Retina (tissue), 1 donor: ENCODE measurements at places on chromosomes 12 and 14.

DNA sequence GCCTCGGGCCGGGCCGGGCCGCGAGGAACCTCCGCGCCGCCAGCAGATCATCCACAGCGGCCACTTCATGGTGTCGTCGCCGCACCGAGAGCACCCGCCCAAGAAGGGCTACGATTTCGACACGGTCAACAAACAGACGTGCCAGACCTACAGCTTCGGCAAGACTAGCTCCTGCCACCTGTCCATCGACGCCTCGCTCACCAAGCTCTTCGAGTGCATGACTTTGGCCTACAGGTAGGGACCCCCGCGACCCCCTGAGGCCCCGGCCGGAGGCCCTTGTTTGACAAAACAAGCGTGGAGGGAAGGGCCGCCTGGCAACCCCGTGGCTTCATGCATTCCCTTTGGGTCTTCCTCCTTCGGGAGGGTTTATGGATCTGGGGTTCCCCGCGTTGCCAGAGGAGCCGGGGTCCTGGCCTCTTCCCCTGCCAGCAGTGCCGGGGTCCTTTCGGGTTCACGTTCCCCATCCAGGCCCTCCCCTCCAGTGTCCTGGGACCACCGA lies 526 bp downstream of the MLXIP start:
- peak; percentile 71 for DNase-seq

DNA sequence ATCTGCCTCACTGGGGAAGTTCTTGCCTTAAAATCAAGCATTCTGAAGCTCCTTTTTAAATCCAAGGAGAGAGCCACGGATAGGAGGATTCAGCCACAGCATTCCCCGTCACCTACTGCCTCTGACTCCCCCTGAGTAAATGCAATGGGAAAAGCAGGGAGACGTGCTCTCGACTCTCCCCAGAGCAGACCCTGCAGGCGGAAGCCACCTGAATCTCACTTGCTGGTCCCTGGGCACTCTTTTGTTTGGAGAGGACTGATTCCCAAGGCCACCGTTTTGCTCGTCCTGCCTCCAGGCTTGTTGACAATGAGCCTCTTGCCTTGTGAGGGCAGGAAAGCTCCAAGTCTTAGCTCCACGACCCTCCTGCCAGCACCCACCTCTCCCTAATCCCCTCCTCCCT lies 204.5 kb downstream of the SLC15A4 start:
- DNase-seq: no peak

DNA sequence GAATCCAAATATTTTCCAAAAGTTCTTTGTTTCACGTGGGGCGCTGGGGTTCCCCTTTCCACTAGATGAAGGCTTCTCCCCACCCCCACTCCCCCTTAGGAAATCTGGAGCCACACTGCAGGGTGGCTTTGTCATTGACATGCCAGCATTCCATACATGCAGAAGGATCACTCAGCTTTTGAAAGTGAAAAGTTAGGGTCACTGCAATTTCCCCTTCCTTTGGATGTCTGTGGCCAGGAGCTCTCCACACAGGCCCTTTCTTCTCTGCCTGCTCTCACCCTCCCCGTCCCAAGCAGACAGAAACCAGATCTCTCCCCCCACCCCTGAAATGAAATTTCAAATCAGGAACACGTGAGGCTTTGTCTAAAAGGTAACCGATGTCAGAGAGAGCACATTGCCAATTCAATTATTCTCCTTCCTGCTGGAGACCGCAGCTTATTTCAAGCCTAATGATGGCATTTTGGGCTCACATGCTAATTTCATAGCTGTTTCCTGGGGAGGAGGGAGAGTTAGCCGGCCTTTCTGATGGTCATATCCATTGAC lies 153.9 kb upstream of the RFLNA start:
- no peak for DNase-seq

DNA sequence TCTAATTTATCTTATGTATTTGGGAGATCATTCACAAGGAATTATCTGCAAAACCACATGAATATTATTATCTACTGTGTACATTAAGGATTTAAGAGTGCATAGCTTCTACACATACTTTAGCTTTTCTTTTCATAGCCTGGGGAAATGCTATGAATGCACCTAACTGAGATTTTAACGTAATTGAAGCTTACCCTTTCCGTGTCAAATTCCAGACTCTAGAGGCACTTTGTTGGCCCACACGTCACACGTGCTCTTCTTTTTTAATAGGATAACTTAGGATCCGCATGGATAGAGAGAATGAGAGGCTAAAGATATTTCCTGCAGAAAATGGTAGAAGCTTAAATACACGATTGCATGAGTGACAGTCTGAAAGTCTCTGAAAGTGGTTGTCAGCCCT lies 481.1 kb downstream of the PCNX1 start:
- no peak for DNase-seq

- DNase-seq: no peak
These were observed 113.5 kb upstream of the EGLN3 start for GRCh38 chr14:34064349-34064748.

DNA sequence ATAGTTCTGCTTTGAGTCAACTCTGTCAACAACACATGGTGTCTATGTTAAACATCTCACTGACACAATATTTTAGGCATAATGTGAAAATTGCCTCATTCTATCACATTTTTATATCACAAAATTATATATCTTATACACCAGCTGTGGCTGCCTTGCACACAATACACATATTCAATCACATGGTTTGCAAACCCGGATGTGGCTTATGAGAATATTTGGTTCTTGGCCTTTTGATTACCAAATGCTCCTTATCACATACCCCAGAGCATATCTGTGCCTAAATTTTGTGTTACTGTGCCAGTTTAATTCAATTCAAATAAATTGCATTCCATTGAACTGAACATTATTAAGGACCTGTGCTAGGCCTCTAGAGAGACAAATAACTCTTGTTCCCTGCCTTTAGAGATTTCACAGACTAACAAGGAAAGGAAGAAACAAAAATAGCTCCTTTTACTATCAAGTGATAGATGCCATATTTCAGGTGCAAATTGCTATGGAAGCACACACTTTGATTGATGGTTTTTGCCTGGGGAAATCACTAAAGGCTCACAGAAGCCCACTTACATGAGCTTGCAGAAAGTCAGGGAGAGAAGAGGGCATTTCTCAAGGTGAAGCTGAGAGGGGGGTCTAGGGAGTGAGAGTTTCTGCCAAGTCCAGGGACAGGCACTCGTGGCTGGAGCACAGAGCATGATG lies 63.4 kb downstream of the PPP1R36 start:
- DNase-seq: no peak

DNA sequence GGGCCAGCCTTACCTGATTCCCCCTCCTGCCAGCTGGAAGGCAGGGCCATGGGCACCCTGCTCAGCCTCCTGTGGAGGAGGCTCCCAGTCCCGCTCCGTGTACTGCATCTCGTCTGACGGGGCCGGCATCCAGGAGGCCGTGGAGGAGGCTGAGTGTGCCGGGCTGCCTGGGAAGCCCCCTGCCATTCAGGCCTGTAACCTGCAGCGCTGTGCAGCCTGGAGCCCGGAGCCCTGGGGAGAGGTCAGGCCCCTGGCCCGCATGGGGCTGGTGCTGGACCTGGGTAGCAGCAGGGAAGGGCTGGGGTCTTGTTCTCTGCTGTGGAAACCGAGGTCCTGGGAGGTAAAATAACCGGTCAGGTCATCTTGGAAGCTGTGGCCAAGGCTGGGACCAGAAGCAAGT lies 16.4 kb downstream of the PAPLN start:
- DNase-seq: no peak

- no peak for DNase-seq
These were observed 72.3 kb downstream of the CRADD start for GRCh38 chr12:93749515-93749914.

- DNase-seq: no peak
These were observed 1.2 kb downstream of the MYH6 start for GRCh38 chr14:23406725-23407355.

- DNase-seq: no peak
These were observed 257.3 kb upstream of the LRFN5 start for GRCh38 chr14:41349289-41349910.

GRCh38 chr14:30252151-30252550 lies 306.8 kb upstream of the G2E3 start:
- DNase-seq: no peak

DNA sequence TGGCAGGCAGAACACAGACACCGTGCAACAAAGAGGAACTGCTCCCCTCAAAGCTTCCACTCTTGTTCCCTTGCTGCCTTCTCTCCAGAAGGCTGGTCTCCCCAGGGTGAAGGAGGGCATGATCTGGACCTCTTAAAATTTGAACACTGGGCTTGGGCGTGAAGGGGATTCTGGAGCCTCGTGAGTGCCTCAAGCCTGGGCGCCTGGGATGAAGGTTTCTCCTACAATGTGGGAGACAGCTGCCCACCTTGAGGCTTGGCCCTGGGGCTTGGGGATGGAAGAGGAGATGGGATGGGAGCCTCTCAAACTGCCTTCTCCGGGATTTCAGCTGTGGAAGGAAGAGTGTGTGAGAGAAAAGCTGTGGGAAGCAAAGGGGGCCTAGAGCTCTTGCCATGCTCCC lies 7.8 kb upstream of the RIN3 start:
- no peak for DNase-seq

GRCh38 chr12:104280717-104281458 lies 22.7 kb upstream of the EID3 start:
- DNase-seq: no peak

GRCh38 chr14:45028107-45028626 lies 55.7 kb upstream of the PRPF39 start:
- no peak for DNase-seq

GRCh38 chr12:62686938-62687337 lies 220.3 kb downstream of the MON2 start:
- no peak for DNase-seq

DNA sequence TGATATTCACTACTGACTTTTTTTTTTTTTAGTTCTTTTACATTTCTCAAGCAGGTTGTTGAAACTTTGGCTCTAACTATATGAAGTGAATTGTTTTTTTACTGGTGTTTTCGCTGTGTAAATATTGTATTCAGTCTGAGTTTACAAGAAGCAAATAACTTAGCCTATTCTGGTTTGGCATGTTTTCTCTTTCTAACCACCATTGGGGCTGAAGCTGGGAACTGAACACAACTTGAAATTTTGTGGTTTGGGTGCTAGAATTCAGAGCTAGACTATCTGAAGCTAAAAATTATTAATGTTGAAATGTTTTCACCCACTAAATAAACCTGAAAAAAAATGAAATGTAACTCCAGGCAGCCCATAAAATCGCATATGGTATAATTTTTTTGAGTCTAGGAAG lies 37.2 kb downstream of the RAD51B start:
- no peak for DNase-seq

DNA sequence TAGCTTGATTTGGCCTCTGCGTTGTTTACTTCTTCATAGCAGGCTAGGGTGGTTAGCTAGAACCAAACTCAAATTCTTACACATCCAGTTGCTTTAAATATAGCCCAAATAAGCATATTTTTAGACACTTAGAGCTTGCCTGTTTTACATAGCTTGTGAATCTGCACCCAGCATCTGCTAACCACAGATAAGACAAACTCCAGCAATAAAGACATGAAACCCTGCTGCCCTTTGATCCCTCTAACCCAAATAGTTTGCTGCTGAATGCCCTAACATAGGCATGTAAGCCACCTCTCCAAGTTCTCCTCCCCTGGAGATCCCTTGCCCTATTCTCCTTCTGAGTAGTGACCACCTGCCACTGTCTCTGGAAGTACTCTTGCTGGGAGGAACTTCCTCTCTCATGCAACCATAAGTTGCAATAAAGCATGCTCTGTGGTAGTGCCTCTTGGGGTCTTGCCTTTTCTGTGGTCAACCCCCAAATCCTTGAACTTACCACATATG lies 185.6 kb downstream of the TMEM117 start:
- DNase-seq: no peak

DNA sequence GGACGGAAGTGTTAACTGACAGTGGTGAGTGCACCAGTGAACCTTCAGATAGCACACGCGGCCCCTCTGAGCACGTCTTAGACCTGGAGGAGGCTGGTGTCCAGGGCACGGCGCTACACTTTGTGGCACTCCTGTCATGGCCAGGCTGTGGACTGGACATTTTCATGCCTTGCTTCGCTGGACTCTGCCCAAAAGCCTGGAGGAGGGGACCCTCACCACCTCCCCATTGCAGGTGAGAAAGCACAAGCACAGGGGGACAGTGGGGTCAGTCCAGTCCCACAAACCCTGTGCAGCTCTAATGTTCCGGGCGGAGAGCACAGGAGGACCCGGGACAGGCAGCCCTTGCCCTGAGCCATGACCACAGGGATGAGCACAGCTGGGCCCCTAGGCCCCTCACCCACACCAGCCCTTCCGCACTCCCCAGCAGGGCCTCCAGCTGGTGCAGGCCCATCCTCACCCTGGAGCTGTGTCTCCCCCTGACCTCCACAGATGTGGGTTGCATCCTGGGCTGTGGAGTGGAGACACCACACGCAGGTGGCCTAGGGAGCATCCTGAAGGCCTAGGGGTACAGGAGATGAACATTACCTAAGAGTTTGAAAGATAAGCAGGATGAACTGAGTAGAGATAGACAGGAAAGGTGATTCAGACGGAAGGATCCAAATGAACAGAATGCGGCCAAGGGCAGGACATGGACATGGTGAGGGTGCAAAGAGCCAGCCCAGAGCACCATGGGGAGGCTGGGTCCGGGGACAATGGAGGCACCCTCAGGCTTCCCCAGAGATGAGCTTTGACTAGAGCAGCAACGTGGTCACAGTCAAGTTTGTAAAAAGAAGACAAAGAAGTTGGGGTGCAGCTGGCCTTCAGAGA lies 132.8 kb downstream of the BCL11B start:
- DNase-seq: no peak

DNA sequence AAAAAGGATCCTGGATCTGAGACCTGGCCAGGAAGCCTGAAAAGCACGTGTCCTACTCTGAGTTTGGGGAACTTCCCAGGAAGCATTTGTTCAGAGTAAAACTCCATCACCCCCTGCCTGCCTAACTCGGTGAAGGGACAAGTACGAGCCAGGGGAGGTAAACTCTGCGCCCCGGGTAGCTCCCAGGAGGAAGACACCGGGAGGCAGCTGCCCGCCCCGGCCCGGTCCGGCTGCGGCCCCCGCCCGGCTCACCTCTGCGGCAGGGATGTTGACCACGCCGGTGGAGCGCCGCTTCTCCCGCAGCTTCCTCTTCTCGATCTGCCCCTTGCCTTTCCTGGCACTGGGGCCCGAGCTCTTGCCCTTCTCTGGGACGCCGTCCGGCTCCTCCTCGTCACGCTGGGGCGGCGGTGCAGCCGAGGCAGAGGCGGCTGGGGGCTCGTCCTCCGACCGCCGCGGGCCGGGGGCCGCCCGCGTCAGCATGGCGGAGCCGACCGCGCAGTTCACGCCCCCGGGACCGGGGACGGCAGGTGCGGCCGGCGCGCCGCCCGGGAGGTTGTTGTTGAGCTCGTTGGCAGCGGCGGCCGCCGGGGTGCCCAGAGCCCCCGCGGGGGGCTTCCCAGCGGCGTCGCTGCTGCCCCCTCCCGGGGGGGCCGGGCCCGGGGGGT lies 1.2 kb downstream of the PAWR start:
- peak; percentile 74 for DNase-seq

DNA sequence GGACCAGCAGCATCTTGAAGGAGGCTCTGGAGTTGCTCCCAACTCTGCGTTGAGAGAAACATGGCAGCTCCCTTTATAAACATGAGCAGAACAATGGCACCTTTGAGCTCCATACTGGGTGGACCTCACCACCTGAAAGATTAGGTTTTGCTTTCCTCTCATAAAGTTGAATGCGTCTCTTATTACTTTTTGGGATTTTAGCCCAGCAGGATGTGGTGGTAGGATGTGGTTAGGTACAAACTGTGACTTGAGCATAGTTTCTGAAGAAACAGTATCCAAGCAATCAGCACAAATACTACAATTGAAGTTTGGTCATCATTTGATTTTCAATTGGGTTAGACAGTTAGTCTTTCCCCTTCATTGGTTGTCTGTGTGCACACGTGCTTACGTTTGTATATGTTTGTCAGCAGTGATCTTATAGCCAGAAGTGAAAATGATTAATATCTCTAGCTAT lies at the start of gene PRR4:
TSS of gene PRR4 (minus strand) at position 51 of the 454 bp plus-strand sequence. CDS start at position 13, 38 bp downstream.
- DNase-seq: no peak

GRCh38 chr12:5452569-5452968 lies 20.7 kb downstream of the NTF3 start:
- no peak for DNase-seq
